Activated CD4-positive, alpha-beta T cell treated with anti-CD3 and anti-CD28 coated beads, Interleukin-10, Interleukin-2, amounts not matched to agents 100 ng/mL and 50 ng/mL, durations not matched to agents 16 hours and 8 hours (primary cell): ENCODE measurements at places on chromosomes 6 and 20.
A peak's percentile ranks its signal among the peaks of the same experiment; 100 is the strongest.

GRCh38 chr6:106517706-106518105 is 111.6 kb downstream of the RTN4IP1 start:
- DNase-seq: peak; percentile 44

DNA sequence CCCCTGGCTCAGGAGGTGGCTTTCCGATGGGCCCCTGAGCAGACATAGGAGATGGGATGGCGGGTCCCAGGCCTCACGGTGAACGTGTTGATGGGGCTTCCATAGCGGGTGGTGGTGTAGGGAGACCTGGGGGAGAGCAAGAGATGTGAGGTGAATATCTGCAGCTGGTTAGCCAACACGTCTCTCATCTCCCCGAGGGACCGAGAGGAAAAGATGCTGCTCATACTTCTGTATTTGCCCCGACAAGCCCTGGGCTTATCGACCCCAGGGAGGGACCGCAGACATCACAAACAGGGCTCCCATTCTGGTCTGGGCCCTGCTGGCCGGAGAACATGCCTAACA is 38.7 kb downstream of the C6orf132 start:
- no peak for DNase-seq

DNA sequence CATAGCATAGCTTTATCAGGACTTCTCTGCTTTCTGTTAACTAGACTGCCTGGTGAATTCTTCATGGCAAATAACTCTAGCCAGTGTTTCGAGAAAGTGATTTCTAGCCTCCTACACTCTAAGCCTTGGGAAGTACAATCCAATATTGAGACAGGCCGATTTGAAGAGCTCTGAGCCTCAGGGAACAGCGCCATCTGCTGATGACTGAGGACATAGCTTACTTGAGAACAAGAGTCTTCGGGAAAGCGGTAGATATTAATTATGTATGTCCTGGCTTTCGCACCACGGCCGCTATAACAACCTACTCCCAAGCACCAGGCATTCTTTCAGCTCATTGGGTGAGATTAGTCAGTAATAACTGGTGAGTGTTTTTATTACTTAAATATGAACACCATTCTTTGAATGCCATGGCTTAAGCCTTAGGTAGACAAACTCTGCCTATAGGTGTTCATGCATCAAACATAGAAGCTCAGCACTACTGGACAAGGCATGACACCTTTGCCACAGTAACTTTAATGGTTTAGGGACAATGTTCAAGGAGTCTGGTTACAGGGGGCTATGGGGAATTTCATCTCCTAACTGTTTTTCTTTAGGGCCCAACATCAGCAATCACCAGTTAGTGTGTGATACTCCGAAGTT is 518.6 kb downstream of the BMP2 start:
- peak; percentile 37 for DNase-seq

GRCh38 chr6:148934539-148934938 is 187.7 kb downstream of the UST start:
- no peak for DNase-seq

GRCh38 chr6:130655586-130655985 is 171.6 kb upstream of the SMLR1 start:
- DNase-seq: no peak

- no peak for DNase-seq
Measured at GRCh38 chr6:22253955-22254655, 42.7 kb downstream of the PRL start.

- DNase-seq: no peak
Measured at GRCh38 chr20:25306991-25307903, 59.4 kb downstream of the PYGB start.

DNA sequence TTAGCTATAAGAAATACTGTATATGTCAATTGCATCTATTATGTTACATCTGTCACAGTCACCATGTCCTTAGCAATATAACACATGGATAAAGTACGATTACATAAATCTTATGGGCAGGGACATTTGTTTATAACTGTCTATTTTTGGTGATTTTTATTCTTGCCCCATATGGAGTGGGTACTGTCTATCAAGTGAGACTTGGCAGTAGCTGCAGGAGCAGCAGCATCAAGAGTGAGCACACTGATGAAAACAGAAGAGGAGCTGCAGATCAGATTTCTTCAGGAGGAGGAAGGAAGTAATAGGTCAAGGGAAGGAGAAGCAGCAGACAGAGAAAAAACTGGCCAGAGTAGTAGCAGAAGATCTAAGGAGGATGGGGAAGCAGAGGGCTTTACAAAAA is 516.7 kb downstream of the C6orf118 start:
- no peak for DNase-seq

- DNase-seq: no peak
Measured at GRCh38 chr20:63273635-63274380, 1.2 kb downstream of the ARFGAP1 start.

DNA sequence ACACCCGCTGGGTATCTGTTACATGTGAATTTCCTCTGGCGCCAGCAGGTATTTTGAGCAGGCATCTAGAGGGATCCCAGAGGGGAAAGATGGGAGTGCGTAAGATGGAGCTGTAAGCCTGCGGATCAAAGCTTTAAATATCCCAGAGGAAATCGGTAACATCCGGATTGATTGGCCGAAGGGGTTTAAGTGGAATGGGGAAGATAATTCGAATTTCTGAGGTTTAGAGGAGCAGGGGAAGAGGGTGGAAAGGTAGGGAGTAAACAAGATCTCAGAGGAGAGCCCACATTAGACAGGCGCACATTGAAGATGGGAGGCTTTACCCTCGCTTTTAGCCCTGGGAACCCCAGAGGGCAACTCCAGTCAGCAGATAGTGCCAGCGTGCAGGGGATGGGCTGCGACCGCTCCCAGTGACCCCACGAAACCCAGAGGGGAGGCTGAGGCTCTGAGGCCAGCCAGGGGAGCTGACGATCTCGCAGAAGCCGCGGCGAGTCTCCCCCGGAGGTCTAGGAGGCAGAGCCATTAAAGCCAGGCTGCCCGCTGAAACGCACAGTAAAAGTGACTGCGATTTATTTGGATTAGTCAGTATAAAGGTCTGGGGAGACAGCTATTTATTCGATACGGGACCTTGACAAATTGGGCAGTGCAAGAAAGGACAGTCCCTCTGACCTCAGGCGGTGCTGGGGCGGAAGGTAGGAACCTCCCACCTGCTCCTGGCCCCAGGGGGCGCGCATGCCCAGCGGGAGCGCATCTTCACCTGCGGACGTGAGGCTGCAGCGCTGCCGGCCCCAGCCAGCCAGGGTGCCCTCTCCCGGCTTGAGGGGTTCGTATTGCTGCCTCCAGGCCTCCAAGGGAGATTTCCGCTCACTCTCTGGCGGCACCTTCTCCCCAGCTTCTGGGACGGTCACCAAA is 34.3 kb upstream of the TCF21 start:
- no peak for DNase-seq

DNA sequence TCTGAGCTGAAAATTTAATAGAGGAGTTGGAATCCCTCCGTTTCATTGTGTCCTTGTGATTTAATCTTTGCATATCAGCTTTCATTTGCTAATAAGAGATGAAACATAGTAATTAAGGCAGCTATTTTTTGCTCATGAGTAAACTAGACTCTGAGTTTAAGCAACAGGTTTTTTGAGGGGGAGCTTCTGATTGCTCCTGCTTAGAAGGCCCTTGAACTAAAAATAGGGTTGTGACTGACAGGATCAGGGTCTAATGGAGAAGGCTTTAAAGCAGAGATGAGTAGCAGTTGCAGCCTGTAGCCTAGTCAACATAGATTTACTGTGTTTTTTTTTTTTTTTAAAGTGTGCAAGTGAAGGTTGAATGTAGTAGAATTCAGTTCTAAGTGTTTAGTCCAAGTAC is 17.4 kb downstream of the HSF2 start:
- no peak for DNase-seq

GRCh38 chr6:1850121-1850839 is 240.6 kb downstream of the FOXC1 start:
- no peak for DNase-seq

DNA sequence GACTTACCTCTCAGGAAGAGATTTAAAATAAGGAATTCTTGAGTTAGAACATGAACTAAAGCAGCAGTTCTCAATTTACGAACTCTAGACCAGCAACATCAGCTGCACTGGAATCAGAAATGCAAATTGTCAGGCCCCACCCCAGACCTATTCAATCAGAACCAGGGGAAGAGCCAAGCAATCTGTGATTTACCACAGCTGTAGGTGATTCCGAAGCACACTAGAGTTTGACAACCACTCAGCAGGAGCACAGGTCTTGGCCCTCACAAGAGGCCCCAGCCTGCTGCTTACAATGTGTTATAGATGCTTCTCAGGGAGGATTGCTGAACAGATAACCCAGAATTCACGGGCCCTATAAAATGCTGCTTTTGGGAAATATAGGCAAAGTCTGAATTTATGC is 279.2 kb downstream of the PTPRK start:
- DNase-seq: no peak

DNA sequence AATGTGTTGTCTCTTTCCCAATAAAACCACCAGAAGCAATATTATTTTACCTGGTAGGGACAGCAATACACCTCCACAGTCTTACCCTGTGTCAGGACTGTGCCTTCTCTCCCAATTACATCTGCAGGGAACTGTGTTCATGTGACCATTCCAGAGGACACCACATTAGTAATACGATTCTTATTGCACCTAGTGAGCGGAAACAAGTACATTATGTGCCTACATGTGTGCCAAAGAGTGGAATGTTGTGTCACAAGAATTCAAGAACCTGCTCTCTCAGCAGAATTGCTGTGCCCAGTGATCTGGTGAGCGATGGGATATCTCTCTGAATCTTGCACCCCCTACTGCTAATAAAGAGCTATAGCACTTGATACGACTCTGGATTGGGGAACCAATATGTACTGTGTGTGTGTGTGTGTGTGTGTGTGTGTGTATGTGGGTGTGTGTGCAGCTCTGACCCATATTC is 57.4 kb upstream of the FOXC1 start:
- peak; percentile 29 for DNase-seq

DNA sequence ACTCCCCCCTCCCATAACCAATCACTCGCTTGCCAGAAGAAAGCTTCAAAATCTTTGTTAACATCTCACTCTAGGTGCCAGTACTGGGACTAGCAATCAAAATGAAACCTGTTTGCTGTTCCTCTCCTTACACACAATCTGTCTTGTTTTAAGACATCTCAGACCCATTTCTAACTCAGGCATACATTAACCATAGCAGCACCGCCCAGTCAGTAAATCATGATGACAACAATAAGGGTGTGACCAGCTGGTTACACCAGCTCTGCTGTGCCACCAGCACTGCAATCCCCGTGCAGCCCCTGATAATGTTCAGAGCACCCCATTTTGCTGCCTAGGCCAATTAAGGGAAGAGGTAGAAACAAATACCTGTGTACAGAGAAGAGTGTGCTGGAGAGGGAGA is 185.2 kb upstream of the TAB2 start:
- peak; percentile 74 for DNase-seq

- no peak for DNase-seq
Measured at GRCh38 chr20:38620441-38620840, 18.8 kb downstream of the ARHGAP40 start.

GRCh38 chr6:6704103-6705060 is 115.9 kb downstream of the LY86 start:
- no peak for DNase-seq

GRCh38 chr20:21272679-21273078 is 30.5 kb upstream of the XRN2 start:
- DNase-seq: no peak

DNA sequence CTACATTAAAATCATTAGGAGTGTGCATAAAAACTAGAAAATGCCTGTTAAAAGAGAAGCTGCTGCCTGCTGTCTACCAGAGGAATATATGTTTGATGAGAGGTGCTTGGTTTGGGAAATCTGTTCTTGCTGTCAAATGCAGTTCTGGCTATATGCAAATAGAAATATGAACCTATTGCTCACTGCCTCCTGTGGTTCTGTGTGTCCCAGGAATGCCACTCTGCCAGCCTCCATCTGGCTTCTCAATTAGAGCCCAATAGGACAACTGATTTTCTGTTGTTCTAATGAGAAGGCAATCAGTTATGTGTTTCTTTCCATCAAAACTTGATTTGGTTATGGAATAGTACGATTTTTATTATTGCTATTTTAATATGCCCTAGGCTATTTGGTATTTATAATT is 759.7 kb downstream of the HDGFL1 start:
- DNase-seq: no peak

DNA sequence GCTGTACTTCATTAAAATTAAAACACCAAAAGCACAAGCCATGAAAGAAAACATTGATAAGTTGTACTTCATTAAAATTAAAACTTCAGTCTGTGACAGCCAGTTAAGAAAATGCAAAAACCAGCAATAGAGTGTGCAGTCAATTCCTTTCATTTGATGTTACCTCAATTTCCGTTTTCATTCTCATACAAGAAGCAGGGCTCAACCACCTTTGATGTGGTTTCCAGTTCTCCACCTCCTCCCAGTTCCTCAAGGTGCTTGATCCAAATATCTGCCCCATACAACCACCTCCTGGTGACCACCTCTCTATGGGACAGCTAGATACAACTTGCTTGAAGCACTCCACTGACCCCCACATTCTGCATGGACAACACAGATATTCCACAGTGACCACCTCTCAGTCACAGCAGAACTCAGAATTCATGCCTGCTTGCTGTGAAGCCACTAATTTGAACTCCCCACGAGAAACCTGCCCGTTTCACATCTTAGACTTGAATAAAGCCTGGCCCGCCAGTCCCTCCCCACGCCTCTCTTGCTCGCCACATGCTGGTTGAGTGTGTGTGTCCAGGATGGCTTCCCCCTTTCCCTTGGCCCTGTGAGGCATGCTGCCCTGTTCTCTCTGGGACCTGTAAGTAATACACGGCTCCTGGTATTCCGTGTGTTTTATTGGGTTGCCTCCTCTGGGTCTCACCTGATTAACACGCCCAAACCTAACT is 66.1 kb downstream of the FAM50B start:
- peak; percentile 65 for DNase-seq

- no peak for DNase-seq
Measured at GRCh38 chr20:2297357-2297728, 1.5 kb downstream of the TGM3 start.

DNA sequence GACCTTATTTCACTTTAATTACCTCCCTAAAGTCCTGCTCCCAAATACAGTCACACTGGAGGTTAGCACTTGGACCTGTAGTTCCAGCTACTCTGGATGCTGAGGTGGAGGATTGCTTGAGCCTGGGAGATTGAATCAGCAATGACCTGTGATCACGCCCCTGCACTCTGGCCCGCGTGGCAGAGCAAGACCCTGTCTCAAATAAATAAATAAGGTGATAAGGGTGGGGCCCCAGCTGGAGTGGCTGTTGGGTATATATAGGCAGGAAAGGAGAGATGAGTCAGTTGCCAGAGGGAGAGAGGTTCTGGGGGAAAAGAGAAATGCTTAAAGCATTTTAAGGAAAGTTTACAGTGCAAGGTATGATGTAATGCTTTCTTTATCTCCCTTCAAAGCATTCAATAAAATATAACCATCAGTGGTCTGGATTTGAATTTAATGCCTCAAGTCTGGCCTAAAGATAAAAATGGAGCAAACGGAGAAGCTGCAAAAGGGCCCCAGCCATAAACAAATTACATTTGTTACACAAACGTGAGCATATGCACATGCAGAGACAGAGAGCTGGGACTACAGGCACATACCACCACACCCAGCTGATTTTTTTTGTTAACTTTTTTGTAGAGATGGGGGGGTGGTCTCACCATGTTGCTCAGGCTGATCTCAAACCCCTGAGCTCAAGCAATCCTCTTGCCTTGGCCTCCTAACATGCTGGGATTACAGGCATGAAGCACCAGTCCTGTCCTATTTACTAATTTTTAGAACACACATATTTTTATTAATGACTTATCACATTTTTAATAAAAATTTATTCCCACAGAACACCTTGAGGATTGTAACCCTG is 6.1 kb upstream of the PM20D2 start:
- no peak for DNase-seq

GRCh38 chr6:120354452-120355098 is 979.7 kb downstream of the TBC1D32 start:
- DNase-seq: peak; percentile 41
